ENCODE measurements at places on chromosomes 1 and 21.

- DNase-seq = no peak
These were observed 607.9 kb downstream of the PTPRC start for GRCh38 chr1:199246716-199247115.

DNA sequence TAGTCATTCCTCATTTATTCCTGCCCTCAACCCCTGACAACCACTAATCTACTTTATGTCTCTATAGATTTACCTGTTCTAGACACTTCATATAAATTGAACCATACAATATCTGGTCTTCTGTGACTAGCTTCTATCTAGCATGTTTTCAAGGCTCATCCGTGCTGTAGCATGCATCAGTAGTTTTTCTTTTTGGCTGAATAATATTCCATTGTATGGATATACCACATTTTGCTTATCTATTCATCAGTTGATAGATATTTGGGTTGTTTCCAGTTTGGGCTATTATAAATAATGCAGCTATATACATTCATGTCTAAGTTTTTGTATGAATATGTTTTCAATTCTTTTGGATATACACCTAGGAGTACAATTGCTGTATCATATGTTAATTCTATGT, 101.5 kb downstream of the HFM1 start:
- no peak for DNase-seq

DNA sequence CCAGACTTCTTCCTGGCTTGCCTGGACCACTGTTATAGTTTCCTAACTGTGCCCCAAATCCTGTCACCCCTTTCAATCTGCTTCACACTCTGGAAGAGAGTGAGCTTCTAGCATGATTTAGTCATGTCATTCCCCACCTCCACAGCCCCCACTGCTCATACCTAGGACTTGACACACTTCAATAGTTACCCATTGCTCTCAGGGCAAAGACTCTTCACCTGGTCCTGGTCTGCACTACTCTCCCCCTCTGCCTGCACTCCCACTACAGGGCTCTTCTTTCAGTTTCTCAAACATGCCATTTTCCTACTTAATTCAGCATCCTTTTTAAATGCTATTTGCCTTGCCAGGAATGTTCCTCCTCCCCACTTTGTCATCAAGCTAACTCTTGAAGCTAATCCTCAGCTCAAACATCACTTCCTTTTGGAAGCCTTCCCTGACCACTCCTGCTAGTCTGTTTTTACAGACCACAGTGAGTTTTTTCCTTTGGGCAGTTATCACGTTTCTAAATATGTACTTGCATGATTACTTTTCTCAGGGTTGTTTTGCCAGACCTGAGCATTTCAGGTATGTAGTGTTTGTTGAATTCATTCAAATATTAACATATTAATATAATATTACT, 24.7 kb downstream of the CYP2J2 start:
- no peak for DNase-seq

GRCh38 chr1:167909691-167910180, 4.2 kb downstream of the ADCY10 start:
- no peak for DNase-seq

DNA sequence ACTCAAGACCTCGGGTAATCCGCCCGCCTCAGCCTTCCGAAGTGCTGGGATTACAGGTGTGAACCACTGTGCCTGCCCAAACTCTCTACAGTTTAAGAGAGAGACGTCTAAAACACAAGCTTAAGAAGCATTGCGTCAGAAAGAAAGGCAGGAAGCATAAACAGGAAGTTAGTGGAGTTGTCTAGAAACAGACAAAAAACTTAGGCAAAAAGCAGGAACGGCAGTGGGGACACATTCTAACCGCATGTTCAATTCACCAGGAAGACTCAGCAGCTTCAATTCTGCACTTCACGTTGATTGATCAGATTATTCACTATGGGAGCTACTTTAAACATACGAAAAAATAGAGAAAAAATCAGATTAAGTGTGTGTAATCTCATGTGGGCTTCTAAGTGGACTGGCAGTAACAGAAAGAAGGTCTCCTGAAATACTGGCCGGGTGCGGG, 7.4 kb downstream of the CFAP74 start:
- DNase-seq = no peak

DNA sequence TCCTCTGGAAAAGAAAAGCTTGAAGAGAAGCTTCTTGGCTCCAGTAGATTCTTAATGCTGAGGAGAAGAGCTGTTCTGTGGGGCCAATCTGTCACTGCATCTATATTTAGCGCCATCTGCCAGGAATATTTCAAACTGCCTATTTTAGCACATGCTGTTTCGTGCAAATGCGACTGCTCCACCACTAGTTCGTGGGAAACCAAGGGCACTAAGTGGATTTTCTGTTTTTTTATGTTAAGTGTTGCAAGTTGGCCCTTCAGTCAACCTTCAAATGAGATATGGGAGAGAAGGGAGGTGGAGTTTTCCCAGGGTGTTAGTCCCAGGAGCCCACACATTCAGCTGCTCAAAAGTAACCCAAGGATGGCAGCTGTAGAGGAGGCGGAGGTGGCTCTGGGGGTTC, 91.9 kb downstream of the TSEN15 start:
- DNase-seq = peak; percentile 22

GRCh38 chr21:18373606-18374005, 30.0 kb downstream of the TMPRSS15 start:
- DNase-seq = no peak
